GM18507 (cell line): ENCODE measurements at places on chromosomes 7 and 10.

DNA sequence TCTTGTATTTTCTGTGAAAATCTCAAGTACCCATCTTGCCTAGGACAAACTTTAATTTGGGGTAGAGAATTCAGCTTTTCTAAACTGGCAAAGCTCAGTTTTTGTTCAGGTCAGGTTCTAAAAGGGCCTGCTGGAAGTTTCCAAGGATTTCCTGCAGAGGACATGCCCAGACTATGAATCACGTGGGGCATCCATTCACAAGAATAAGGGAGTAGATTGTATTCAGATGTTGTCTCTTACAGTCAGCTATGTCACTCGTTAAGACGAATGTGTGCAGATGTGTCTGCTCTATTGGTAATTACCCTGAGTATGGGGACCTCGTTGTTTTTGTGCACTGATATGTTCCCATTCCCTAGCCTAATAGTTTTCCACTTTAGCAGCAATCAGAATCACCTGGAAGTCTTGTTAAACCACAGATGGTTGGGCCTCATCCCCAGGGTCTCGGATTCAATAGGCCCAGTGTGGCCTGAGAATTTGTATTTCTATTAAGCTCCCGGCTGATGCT is 81.0 kb upstream of the ITPRID1 start:
- DNase-seq: no peak

DNA sequence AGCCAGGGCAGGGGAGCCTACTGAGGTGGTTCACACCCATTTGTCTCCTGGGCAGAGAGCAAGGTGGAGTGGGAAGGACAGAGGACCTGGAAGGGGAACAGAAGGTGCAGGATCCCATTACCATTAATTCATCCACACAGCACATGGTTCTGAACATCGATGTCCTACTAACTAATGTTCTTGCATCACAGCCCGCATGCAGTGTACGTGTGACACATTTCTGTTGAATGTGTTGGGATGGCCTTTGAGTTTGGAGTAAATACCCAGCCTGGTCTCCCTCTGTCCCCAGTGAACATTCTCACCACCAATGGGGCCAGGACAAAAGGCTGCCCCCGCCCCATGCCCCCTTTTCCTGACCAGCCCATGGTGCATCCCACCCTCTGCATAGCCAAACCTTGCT is 46.3 kb downstream of the FAM241B start:
- DNase-seq: no peak

DNA sequence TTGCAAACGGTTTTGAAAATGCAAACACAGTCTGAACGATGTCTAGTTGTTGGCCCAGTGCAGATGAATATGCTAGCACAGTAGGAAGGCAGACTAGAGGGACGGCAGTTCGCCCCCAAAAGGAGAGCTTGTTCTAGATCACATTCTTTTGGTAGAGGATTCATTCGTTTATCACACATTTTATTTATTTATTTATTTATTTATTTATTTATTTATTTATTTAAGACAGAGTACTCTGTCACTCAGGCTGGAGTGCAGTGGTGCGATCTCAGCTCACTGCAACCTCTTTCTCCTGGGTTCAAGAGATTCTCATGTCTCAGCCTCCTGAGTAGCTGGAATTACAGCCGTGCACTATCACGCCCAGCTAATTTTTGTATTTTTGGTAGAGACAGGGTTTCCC is 59.4 kb upstream of the ZPBP start:
- no peak for DNase-seq

DNA sequence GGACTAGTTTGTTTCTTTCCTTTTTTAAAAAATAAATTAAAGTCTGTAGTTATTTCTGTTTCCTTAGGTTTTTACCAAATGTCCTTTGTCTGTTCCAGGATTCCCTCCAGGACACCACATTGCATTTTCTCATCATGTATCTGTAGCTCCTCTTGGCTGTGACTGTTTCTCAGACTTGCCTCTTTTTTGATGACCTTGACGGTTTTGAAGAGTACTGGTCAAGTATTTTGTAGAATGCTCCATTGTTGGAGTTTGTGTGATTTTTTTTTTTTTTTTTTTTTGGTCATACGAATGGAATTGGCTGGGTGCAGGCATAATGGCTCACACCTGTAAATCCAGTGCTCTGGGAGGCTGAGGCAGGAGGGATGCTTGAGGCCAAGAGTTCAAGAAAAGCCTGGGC is 127.1 kb upstream of the BMPER start:
- no peak for DNase-seq

- DNase-seq: no peak
These were observed 152.1 kb downstream of the LHFPL3 start for GRCh38 chr7:104480529-104480928.

- DNase-seq: no peak
These were observed 304.1 kb downstream of the IPMK start for GRCh38 chr10:57963546-57963945.

- DNase-seq: no peak
These were observed 76.7 kb upstream of the PRLHR start for GRCh38 chr10:118672153-118672552.

GRCh38 chr7:2261611-2262010 is 19.6 kb downstream of the NUDT1 start:
- DNase-seq: no peak
